Activated CD4-positive, alpha-beta T cell treated with anti-CD3 and anti-CD28 coated beads for 1 hour (primary cell): ENCODE measurements at places on chromosomes 6 and 20.

GRCh38 chr6:11494786-11495564 lies 42.6 kb upstream of the TMEM170B start:
- no peak for DNase-seq

DNA sequence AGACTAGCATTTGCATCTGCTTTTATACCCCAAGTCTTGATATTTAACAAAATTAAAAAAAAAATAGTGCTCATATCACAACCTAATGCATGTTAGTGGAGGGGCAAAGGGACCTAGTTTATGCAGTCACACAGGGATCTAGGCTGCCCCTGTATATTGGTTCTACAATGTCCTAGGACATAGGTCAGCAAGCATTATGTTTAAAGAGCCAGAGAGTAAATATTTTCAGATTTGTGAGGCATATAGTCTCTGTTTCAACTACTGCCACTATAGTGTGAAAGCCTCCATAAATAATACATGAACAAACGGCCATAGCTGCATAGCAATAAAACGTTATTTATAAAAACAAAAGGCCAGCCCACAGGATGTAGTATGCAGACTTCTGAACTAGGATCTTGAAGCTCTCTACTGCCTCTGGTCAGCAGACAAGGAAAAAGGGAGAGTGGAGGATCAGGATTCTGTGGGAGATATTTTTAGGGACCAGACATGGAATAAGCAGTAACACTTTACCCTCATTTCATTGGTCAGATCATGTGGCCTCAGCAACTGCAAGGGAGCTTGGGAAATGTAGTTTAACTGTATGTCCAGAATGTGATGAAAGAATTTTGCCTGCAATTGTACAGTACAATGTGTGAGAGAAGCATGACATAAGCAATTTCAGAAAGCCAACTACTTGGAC lies 414.2 kb upstream of the SPTLC3 start:
- no peak for DNase-seq

- DNase-seq, result no peak
These were observed 64.0 kb upstream of the FOXQ1 start for GRCh38 chr6:1247894-1248293.

DNA sequence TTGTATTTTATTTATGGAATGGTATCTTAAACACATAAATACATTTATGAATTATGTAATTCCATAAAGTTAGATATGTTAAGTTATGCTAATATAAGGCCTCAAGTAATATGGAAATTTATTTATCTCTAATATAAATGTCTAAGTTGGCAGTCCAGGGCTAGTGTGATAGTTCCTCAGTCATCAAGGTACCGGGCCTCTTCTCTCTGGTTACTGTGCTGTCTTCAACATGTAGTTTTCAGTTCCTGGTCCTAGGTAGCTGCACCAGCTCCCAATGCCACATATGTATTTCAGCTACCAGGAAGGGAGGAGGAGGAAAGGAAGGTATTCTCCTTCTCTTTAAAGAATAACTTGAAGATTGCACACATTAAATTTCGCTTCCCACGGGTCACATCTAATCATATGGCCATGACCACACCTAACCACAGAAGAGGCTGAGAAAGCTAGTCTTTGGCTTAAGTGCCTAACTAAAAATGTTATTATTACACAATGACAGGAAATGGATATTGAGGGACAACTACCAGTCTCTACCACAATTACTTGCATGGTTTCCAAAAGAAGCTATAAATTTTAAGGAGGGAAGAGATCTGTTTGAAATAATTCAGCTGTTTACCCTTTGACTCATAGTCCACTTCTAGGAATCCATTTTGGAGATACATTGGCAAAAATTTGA lies 68.6 kb downstream of the BCKDHB start:
- no peak for DNase-seq

DNA sequence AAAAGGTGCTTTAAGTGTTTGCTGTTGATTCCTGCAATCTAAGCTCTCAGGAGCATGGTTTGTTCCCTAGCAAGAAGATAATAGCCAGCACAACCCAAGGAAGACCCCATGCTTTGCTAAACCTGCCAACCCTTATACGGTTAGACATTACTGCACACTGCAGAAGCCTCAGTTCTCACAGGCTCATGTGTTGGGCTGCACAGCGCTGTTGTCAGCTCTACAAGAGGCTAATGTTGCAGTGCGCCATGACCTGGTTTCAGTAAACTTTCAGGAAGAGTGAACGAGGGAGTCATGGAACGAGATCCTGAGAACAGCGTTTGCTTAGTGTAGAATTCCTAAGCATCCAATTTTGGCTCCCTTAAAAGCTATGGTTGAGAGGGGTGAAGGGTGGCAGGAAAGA lies 218.5 kb downstream of the ARHGAP18 start:
- DNase-seq, result no peak

DNA sequence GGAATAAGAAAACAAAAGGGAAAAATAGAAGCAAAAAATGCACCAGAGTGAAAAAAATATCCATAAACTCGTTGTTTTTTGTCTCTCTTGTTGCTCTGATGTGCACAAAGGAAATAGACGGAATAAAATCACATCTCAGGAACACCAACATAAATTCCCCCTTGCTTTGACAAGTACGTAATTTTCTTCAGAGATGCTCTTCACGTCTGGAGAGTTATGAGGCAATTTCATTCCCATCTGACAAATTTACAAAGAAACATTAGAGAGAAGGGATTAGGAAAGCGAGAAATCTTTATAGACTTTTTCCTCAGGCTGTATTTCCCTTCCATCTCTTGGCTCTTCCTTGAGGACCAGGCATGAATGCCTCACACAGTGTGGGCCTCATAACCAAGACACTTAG lies 250.1 kb upstream of the ZFP64 start:
- no peak for DNase-seq

DNA sequence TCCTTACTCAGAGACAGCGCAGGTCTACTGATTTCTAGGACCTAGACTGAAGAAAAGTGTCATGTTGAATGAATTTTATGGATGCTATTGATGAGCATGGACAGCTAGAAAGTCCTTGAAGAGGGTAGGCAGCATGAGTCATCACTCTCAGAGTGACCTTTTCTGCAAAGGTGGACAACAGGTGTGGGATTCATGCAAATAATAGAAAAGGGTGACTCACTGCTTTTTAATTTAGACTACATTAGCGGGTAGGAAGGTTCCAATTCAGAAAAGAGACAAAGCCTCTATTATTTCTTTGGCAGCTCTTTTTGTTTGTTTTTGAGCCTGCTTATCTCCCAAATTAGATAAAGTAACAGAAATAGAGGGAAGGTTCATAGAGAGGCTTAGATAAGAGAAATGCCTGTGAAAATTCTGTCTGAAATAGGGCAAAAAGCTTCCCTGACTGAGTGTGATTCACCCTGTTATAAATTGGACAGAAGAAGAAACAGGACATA lies 191.4 kb downstream of the TENT5A start:
- no peak for DNase-seq

- DNase-seq, result no peak
These were observed 13.2 kb downstream of the QKI start for GRCh38 chr6:163427498-163428254.

GRCh38 chr20:595330-596308 lies 14.5 kb downstream of the TCF15 start:
- no peak for DNase-seq

DNA sequence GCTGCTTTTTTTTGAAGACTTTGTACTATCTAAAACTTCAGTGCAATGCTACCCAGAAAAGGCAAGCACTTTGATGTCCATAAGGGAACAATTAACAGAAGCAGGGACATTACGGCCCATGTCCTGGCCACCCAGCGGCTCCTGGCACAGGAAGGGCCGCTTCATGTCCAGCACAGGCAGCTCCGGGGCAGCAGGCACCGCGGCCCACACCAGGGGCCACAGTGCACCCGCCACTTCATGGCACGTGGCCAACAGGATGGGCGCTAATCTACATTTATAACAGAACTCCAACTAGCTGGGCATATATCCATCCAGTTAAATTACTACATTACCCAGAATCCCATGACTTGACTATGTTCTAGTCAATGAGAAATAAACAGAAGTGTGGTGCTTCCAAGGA lies 198.2 kb upstream of the ID4 start:
- DNase-seq, result no peak

- no peak for DNase-seq
These were observed 328.4 kb downstream of the TPBG start for GRCh38 chr6:82691997-82692396.

DNA sequence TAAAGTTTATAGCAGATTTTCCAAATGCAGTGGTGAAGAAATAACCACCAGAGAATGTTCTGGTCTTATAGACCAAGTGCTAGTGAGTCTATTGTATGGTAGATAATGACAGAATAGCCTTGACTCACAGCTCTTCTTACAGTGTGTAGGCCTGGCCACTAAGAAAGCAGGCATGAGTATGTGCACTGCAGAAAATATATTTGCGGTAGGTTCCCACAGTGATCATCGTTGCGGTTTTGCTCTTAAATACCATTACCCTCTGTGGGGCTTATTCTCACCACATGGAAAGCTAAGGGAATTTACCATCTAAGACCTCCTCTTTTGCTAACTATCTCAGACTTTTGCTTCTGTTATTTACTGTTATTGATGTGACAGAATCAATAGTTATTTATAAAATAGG lies 212.3 kb upstream of the SYNDIG1 start:
- no peak for DNase-seq

DNA sequence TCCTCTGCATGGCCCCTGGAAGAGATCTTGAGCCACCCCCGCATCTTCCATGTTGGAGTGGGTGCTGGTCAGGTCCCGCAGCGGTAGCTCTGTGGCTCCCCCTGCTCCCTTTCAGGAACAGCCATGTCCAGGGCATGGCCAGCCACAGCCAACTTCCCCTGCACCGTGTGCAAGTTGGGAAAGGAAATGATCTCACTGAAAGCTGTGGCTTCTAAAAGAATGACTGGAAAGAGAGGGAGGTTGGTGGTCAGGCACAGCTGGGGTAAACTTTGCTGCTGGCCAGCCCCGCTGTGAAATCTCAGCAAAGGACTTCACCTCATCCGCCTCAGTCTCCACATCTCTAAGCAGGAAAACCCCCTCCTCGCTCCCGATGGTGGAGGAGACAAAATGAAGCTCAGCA lies 153.6 kb upstream of the CST7 start:
- DNase-seq, result no peak

DNA sequence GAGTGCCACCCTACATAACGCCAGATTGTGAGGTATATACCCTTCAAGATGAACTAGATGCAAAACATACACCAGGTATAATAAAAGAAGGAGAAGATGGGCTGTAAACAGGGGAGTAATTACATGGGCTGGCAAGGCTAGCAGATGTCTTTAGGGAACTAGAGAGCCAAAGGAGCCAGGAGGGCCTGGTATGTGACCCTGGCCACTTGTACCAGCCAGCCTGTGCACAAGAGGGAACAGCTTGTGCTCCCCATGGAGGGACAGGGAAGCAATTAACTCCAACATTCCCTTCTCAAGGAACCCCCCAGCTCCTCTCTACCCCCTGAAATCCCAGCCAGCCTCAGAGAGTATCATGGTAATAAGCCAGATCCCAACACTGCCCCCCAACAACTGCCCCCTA lies 139.9 kb downstream of the HIVEP2 start:
- no peak for DNase-seq

DNA sequence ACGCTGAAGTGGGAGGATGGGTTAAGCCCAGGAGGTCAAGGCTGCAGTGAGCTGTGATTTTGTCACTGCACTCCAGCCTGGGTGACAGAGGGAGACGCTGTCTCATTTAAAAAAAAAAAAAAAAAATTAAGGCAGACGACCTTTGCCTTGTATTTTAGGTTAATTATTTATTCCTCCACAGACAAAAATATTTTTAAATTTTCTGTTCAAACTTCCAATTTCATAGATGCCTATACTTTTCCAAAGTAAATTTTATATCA lies 6.3 kb upstream of the SMIM28 start:
- DNase-seq, result no peak

GRCh38 chr20:44151621-44152416 lies 35.2 kb downstream of the JPH2 start:
- DNase-seq, result no peak
